Muscle of arm (tissue), 14 donors: ENCODE measurements at places on chromosomes 3 and 15.
A peak's percentile ranks its signal among the peaks of the same experiment; 100 is the strongest.

GRCh38 chr3:94935738-94936580 lies 873.1 kb downstream of the NSUN3 start:
- no peak for DNase-seq

- DNase-seq, result no peak
Observed at GRCh38 chr3:141063831-141064230, 12.7 kb downstream of the SPSB4 start.

- DNase-seq, result no peak
Observed at GRCh38 chr3:155712008-155712407, 32.9 kb downstream of the PLCH1 start.

- DNase-seq, result no peak
Observed at GRCh38 chr15:69920221-69920620, 177.5 kb downstream of the TLE3 start.

DNA sequence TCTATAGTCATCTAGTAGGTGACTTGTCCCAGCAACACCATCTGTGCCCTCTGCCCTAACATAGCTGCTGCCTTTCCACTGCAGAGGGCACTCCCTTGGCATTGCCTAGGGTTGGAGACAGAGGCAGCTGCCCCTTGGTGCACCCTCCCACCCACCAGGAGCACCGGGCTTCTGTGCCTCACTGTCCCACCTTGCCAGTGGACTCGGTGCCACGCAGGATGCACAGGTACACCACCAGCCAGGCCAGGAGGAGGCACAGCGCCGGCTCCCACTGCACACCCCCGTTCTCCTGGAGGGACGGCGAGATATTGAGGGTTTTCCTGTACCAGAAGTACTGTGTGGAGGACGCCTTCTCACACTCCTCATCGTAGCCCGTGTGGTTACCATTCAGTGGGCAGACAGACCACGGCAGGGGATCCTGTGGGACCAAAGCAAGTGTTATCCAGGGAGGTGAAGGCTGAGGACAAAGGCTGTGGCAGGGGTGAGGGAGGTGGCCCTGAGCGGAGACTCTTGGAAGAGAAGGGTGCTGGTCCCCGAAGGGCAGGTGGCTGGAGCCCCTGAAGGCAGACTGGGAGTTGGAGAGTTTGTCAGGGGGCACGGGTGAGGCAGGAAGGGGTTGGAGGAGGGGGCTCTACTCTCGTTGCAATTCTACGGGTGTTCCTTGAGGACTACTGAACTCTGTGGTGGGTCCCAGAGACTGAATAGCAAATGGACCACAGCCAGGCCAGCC lies 20.6 kb downstream of the SLC6A20 start:
- DNase-seq, result no peak

DNA sequence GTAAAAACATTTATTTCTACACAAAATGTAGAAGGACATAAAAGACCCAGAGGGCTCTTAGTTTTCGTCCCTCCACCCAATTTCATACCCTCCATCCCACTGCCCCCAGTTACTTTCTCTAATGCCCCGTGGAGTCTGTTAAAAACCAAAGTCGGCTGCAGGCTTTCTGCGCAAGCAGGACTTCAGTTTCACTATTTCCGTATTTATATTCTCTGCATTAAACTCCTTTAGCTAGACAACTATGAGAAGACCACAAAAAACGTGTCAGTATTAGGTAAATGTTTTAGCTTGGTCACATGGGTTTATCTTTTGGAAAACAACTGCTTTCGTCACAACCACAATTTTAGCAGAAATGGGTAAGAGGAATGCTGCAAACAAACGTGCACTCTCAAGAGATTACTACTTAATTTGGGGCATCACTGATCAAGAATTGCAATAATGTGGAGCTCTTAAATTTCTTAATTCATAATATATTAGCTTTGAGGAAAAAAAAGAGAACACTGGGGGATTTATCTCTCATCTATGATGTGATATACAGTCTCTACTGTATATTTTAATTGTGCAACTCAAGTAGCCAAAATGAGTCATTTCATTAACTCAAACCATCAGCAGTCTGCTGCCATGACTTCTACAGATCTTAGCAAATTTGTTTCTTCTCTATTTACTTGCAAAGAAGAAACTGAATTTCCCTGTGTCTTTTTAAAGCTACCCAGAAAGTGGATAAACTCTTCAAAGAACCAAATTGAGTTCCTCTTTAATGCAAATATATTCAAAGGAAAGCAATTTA lies 740 bp upstream of the NSMCE3 start:
- peak; percentile 25 for DNase-seq

- DNase-seq, result no peak
Observed at GRCh38 chr3:33773637-33774036, 24.8 kb upstream of the PDCD6IP start.

GRCh38 chr3:44065311-44066094 lies 176.2 kb upstream of the TOPAZ1 start:
- DNase-seq, result no peak

GRCh38 chr3:149566292-149566975 lies 91.4 kb downstream of the WWTR1 start:
- DNase-seq, result no peak

DNA sequence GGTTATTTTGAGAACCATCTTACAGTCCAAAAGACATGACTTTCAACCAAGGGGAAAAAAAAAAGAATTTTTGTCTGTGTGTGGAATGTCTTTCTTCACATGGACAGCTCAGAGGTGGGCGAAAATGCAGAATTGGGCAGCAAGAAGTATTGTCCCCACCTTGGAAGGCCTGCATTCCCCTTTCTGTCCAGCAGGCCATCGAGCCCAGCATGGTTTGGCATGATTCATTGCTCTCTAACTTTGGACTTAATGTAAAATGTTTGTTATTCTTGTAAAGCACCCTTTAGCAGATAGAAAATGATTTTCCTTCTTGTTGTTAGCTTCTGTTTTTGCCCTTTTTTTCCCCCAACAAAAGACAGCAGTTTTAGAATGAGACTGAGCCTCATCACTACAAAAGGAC lies 12.4 kb downstream of the MYO1E start:
- DNase-seq, result no peak

- DNase-seq, result no peak
Observed at GRCh38 chr3:97579365-97579764, 185.2 kb upstream of the ARL6 start.

DNA sequence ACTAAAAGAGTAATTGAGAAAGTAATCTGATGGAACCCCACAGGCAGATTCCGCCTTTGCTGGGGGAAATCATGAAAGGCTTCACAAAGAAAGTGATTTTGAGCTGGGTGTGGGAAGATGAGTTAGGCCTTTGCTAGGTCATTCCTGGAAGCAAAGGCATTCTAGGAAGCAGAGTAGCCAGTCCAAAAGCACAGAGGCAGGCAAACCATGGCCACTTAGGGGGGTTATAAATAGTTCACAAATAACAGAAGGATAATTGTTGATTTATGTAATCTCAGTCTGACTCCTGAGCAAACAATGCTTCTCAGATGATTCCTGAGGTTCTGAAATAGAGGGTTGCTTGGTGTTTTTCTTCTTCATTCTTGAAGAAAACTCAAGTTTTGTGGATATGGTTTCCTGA lies 576.3 kb downstream of the NTRK3 start:
- DNase-seq, result no peak

GRCh38 chr3:187072102-187072501 lies 67.2 kb downstream of the RPL39L start:
- peak; percentile 24 for DNase-seq

DNA sequence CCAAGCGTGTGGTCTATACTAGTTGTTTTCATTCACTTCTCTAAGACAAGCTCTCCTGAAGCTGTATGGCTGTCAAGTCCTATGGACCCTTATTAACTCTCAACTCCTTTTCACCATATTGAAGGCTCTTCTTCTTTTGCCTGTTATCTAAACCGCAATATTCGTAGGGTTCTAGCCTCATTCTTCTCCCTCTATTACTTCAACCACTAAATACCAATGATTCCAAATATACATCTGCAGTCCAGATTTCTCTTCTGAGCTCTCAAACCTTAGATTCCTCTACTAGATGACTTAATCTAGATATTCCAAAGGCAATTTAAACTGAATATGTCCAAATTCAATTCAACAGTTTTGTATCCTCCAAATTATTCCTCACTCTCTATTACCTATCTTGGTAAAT lies 24.6 kb downstream of the AQR start:
- no peak for DNase-seq

GRCh38 chr15:96374499-96374898 lies 44.0 kb downstream of the NR2F2 start:
- DNase-seq, result no peak

DNA sequence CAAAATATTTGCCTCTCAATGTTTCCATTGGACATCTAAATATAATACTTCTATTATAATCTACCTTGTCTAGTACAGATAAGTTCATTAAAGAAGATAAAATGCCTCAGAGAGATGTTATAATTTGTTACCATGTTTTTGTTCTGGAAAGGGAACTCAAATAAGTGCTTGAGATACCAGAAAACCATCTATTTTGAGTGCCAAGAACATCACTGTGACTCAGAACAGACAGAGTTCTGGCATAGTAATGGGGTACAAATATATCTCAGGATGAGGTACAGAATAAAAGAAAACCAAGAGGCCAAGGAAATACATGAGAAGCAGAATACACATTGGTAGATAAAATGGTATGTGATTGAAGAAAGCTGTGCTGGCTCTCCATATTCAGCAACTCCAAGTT lies 58.9 kb downstream of the IMPG2 start:
- DNase-seq, result no peak

GRCh38 chr3:132596816-132597433 lies at the start of gene ACKR4:
Gene ACKR4, plus strand, starts transcription at chr3:132597270. Its CDS starts 3,128 bp downstream, at chr3:132600398.
- DNase-seq, result no peak

DNA sequence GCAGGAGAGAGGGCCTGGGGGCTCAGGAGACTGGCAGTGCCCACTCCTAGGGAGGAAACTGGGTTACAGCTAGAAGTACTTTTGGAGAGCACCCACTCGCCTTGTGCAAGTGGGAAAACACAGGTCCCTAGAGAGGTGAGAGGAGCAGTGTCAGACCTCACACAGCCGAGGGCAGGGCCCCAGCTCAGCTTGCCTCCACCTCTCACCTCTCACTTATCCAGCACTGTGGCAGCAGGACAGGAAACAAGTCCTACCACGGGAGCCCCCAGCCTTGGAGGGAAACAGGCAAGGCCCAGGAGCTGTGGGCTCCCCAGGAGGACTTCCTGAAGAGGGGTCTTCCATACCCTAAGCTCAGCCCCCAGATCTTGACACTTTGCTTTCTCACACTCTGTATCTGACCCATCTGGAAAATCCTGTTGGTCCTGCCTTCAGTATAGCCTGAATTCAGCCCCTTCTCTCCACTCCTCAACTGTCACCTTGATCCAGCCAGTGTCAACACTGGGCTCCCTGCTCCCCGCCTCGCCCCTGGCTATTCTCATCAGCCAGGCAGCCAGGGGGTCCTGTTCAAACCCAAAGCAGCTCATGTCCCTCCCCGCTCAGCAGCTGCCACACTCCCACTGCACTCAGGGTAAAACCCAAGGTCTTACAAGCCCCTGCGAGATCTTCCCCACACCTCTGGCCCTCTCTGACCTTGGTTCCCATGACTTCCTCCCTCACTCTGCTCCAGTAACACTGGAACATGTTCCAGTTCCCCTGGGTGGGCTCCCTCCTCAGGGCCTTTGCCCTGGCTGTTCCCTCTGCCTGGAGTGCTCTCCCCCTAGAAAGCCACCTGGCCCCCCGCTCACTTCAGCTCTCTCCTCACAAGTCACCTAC lies 870 bp upstream of the TMEM40 start:
- DNase-seq, result no peak

DNA sequence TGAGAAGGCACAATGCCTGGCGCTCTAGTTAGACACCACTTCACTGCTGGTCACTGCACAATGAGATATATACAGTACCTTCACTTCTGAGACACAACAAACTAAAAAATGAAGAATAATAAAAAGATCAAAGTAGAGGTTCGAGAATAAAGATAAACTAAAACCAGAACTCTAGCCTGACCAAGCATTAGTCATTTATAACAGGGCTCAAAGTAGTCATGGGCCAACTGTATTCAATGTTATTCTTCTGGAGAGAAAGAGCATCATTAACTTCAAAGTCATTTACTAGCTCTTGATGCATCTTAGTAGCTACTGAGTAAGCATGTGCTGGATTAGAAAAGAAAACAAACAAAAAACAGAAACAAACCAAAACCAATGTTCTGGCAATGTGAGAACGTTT lies 145.2 kb downstream of the SSR3 start:
- DNase-seq, result no peak

DNA sequence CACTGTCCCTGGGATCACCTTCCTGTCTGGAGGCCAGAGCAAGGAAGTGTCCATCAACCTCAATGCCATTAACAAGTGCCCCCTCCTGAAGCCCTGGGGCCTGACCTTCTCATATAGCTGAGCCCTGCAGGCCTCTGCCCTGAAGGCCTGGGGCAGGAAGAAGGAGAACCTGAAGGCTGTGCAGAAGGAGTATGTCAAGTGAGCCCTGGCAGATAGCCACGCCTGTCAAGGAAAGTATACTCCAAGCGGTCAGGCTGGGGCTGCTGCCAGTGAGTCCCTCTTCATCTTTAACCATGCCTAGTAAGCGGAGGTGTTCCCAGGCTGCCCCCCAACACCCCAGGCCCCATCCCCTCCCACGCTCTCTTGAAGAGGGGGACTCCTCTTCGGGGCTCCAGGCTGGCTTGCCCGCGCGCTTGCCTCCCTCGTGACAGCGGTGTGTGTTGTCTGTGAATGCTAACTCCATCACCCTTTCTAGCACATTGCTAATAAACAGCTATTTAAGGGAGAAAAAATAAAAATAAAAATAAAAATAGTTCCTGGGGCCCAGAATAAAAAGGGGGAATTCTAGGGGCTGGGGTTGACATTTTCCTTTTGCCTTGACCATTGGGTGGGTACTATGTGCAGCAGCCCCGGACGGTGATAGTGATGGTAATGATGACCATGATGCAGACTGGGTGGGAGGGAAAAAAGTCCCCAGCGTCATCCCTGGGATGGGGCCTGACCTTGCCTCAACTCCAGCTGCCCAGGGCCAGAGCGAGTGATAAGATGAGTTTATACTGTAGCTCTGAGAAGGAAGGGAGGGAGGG lies 3.3 kb upstream of the ALAS1 start:
- DNase-seq, result no peak

DNA sequence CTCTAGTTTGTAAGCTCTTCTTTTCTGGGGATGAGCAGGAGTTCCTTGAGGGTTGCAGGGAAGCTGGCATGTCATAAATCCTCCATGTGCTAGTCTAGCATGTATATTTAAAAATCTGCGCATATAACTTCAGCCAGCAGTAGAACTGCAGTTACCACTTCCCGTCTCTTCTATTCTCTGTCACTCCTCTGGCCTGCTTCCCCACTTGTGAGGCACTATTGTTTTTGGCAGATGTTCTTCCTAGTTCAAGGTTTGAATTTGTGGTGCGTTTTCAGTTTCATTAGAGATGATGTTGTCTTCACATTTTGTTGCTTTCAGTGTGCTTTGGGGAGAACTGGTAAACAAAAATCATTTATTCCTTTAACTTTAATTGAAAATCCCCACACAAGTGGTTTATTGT lies 169.1 kb upstream of the ZPLD1 start:
- DNase-seq, result no peak

GRCh38 chr15:43198992-43199391 lies 13.8 kb downstream of the CCNDBP1 start:
- DNase-seq, result no peak

GRCh38 chr3:194884649-194885315 lies 199.1 kb downstream of the FAM43A start:
- no peak for DNase-seq

DNA sequence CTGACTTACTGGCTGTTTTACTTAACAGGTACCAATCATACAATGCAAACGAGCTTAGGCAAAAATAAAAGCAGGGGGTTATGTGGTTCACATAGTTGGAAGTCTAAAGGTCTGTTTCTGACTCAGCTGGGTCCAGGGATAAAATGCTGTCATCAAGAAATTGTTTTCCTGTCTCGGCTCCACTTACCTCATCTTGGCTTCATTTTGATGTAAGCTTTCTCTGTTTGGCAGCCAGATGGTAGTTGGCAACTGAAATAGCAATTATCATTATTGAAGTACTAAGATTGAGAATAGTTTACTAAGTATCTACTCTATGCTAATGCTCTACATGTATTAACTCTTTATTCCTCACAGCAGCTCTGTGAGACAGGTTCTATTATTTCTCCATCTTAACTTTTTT lies 36.8 kb upstream of the CNTN3 start:
- DNase-seq, result no peak
